CD4-positive, alpha-beta T cell (primary cell): ENCODE measurements at places on chromosomes 4 and X.

- no peak for DNase-seq
These were observed 2.2 kb upstream of the VGLL1 start for GRCh38 chrX:136529795-136530194.

DNA sequence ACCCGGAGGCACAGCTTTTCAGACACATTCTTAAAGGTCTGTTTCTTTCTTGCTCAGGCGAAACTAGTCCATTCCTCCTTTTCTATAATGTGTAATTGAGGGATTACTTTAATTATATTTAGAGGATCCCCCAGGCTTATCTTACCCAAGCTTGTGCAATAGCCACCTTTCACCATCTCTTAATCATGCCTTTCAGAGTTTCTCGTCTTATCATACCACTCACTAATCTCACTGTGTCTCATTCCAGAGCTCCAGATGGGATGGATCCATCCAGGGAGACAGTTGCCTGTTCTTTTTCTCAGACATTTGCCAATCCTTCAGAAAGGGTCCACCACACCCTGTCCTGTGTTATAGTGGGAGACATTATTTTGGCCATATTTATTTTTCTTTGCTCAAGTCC lies 12.5 kb downstream of the SPARCL1 start:
- no peak for DNase-seq

DNA sequence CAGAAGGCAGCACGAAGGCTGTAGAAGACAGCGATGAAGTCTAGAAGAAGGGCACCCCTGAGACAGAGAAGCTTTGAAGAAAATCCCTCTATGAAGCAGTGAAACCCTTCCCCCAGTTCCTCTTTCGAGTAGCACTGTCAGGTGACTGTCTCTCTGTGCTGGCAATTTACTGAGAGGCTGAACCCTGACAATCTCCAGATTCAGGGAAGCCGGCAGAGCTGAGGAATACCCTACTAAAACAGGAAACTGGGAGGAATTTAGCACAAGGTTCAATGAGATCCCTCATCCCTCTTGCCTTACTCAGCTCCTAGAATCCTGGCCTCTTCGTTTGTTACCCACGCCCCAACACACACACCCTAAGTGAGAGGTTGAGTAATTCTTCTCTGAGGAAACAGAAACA lies 239.7 kb upstream of the NOCT start:
- DNase-seq, result no peak

GRCh38 chr4:68180849-68181526 lies 51.3 kb upstream of the TMPRSS11F start:
- DNase-seq, result no peak

DNA sequence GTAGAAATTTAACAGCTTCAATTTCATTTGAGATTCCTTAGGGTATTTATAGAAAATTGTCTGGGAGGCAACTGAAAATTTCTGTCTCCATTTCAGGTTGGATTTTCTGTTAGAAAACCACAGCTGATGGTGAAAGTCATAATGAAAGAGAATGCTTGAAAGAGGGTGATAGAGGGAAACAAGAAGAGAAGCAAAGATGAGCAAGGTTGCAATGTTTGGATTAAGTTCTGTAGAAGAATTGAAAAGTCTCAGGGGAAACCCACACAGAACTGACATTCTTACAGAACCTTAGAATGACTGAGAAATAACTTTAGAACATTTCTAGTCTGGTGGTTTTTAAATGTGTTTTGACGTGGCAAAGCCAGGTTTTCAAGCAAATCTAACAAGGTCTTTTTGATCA lies 14.7 kb downstream of the GBA3 start:
- no peak for DNase-seq

DNA sequence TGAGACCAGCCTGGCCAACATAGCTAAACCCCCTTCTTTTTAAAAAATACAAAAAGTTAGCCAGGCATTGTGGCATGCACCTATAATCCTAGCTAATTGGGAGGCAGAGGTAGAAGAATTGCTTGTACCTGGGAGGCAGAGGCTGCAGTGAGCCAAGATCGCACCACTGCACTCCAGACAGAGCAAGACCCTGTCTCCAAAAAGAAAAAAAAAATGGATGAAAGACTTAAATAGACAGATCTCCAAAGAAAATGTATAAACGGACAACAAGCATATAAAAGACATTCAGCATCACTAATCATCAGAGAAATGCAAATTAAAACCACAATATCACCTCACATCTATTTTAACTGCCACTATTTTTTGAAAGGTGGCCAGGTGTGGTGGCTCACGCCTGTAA lies 6.6 kb upstream of the SAT1 start:
- DNase-seq, result no peak

DNA sequence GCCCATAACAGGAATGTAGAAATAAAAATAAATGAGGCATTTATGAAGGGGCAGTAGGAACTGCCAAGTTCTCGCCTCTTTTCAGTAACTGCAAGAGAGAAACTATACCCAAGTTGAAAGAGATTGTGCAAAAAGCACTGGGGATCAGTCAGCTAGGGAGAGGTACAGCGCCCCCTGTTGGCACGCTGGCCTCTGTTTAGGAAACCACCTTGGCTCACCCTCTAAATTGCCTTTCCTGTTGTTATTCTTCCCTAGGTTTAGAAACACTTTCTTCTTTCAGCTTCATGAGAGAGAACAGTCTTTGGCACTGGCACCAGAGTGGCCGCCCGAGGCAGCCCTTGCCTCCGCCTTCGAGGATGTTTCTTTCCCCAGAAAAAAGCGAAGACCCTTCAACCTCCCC lies 348.5 kb downstream of the MID1IP1 start:
- DNase-seq, result peak; percentile 67

DNA sequence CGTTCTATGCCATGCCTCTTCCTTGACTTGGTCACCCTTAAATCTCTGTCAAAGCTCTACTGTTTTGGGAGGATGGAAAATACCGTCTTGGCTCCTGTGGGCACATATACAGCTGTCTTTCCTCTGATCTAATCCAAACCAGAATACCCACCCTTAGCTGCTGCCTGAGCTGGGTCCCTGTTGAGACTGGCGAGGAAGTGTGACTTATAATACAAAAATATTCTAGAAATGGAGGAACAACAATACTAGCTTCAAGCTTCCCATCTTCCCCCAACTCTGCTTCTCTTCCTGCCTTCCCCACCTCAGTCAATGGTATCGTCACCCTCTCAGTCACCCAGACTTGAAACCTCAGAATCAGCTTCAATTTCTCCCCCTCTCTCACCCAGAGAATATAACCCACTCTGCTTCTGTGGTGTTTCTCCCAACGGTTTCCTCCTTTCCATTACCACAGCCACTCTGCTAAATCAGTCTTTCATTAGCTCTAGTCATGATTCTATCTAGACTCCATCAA lies 599 bp upstream of the IL2RG start:
- peak; percentile 63 for DNase-seq

DNA sequence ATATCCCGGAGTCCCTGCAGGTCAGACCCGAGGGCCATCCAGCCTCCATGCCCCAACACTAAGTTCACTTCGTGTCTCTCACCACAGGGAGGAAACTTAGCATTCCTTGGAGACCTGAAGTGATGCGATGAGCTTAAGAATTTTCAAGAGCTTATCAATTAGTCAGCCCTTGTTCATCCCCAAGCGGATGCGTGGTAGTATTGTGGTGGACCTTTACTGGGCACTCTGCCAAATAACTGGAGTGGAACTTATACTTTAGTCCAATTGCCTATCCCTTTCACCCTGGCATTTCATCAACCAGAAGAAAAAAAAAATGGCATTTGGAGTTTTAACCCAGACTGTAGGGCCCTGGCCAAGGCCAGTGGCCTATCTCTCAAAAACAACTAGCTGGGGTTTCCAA lies 137.1 kb downstream of the RELL1 start:
- DNase-seq, result no peak

- no peak for DNase-seq
These were observed 830.9 kb downstream of the TECRL start for GRCh38 chr4:63578383-63578782.

- no peak for DNase-seq
These were observed 19.1 kb upstream of the ZXDA start for GRCh38 chrX:57929373-57929772.

GRCh38 chrX:155876704-155877103 lies 4.4 kb upstream of the VAMP7 start:
- DNase-seq, result no peak

DNA sequence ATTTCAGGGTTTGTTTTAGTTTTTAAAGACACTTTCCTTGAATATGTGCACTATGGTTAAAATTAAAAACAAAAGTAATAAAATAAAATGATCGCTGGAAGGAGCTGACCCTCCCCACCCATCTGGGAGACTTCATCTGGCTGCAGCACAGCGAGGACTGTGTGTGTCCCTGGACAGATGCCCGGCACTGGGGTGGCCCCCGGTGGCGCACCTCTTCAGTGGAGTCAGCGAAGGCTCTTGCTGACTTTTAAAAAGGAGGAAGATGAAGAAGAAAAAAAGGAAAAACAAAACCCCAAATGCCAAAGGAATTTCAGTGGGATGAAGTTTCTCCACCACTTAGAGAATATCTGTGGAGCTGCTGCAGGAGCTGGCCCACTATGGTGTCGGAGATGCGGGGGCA lies 5.4 kb upstream of the ADGRG4 start:
- no peak for DNase-seq

DNA sequence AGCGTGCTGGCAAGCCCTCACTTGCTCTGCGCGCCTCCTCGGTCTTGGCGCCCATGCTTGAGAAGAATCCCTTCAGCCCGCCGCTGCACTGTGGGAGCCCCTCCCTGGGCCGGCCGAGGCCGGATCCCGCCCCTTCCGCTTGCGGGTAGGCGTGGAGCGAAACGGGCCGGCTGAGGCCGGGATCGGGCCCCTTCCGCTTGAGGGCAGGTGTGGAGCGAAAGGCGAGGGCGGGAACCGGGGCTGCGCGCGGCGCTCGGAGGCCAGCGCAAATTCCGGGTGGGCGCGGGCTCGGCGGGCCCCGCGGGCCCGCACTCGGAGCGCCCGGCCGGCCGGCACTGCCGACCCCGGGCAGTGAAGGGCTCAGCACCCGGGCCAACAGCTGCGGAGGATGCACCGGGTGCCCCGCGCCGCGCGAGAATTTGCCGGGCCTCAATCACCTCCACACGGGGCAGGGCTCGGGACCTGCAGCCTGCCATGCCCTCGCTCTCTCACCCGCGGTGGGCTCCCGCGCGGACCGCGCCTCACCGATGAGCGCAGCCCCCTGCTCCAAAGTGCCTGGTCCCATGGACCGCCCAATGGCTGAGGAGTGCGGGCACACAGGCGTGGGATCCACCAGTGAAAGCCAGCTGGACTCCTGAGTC lies 58.1 kb upstream of the GBA3 start:
- DNase-seq, result no peak

DNA sequence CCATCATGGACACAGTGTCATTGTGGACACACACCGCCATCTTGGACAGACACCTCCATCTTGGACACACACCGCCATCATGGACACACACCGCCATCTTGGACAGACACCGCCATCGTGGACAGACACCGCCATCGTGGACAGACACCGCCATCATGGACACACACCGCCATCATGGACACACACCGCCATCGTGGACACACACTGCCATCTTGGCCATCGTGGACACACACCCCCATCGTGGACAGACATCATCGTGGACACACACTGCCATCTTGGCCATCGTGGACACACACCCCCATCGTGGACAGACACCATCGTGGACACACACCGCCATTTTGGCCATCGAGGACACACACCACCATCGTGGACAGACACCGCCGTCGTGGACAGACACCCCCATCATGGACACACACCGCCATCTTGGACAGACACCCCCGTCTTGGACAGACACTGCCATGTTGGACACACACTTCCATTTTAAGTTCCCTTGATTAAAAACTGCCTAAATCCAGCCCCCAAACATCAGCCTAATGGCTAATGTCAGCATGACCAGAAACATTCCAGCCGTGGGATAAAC lies 9.1 kb downstream of the ASMTL start:
- DNase-seq, result no peak

GRCh38 chr4:80840396-80840795 lies 190.1 kb upstream of the BMP3 start:
- DNase-seq, result no peak

GRCh38 chr4:152738827-152739226 lies 40.7 kb downstream of the TIGD4 start:
- DNase-seq, result no peak

- DNase-seq, result no peak
These were observed 47.4 kb upstream of the PHOX2B start for GRCh38 chr4:41795796-41796385.

DNA sequence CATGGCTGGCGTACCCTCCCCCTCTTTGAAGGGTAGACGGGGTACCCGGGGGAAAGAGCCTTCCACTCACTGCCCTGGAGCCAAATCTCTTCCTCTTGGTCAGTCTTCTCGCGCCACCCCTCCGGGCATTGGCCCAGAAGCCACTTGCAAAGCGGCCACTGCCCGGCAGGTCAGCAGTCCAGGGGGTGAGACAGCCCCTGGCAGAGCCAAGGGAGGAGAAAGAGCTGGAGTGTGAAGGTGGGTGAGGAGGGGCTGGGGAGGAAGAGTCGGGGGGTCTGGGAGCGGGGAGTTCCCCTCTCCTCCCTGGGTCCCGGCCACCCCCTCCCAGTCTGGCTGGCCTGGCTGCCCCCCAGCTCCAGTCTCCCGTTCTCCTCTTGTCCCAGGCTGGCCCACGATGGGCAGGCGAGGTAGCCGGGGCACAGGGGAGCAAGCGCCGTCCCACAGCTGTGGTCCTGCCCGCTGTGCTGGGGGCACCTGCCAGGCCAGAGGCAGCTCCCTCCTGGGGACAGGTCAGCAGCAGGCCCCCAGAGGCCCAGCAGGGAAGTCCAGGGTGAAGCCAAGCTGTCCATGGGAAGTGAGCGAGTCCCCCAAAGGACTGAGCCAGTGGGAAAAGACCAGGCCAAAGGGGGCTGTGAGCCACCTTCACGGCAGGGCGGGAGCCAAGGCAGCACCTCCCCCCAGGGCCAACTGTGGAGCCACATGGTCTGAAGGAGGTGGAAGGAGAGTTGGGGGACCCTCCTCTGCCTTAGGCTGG lies 21.6 kb upstream of the DUSP9 start:
- DNase-seq, result no peak

DNA sequence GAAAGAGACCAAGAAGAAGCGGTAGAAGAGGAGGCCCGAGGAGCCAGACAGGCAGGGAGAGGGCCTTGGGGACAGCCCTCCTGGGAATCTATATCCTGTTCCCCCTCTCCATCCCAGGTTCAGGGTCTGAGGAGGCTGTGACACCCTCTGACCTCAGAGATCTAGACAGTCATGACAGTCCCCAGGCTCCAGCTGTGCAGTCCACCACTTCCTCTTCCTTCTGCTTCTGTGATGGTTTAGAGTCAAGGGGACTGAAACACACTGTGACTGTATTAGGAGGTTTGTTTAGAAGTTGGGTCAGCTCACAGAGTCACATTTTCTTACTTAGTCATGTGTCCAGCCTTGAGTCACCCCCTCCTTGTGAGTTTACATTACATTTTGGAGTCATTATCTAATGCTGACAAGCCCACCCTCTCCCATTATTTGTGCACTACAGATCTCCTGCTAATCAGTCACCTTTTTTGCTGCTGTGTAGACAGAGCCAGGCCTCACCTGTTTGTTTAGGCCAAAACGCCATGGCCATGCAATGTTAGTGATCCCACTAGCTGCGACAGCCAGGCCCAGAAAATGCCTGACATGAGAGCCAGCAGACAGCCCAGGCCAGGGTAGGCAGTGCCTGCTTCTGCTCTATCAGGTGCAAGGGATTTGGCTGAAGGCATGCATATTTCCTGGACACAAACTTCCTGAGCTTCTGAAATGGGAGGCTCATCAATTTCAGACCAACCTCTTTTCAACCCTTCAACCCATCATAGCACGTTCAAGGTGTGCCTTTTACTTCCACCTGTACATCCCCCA lies 26.0 kb downstream of the MANBA start:
- no peak for DNase-seq
